Upper lobe of right lung (tissue), 1 donor: ENCODE measurements at places on chromosomes 1 and 21. TPM values are rescaled to one million over a fixed set of nuclear protein-coding genes. Genes with fewer than 3 reads are reported as not detected.

DNA sequence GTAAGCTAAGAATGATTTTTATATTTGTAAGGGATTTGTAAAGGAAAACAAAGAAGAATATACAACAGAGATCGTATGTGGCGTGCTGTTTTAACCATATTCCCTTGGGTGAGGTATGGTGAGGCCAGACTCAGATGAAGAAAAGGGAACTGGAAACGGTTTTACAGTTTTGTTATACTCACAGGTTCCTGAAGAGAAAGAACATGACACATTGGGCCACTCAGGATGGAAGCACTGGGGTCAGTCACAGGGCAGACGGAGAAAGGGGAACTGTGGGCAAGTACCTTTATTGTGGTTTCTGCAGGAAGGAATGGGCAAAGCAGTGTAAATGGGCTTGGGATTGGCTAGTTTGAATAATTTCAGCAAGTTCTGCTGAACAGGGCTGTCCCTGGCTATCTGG lies 177.4 kb downstream of the LBR start:
- H3K27me3 ChIP-seq = no peaks in the 10 kb centered on the region
- no peak overlapping the region for H3K4me3 ChIP-seq
- no peaks in the 10 kb centered on the region for H3K36me3 ChIP-seq
- no peak overlapping the region for H3K27ac ChIP-seq
- no peak for DNase-seq

DNA sequence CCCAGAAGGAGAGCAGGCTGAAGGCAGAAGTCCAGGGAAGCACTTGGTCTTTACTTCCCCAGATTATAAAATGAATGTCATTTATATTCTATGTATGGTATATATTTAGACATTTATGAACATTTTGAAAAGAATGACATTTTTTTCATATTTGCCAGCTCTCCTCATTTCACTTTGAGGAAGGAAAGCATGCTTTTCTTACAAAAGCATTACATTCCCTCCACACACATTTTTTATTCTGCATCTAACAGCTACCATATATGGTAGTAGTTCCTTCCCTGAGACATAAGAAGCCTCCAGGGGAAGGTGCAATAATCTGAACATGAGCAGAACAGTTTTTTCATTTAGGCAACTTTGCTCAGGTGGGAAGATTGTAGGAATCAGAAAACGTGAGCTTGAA lies 94.0 kb downstream of the LRRC7 start:
- DNase-seq = no peak
- H3K4me3 ChIP-seq = no peak overlapping the region
- no peaks in the 10 kb centered on the region for H3K27me3 ChIP-seq
- no peak overlapping the region for H3K27ac ChIP-seq
- H3K4me1 ChIP-seq = no peaks in the 10 kb centered on the region

GRCh38 chr1:165389609-165390008 lies 33.1 kb upstream of the LMX1A start:
- no peak for DNase-seq
- H3K4me3 ChIP-seq = no peak overlapping the region
- H3K36me3 ChIP-seq = no peaks in the 10 kb centered on the region
- H3K27me3 ChIP-seq = peaks cover 12% of the 10 kb centered on the region
- no peak overlapping the region for H3K27ac ChIP-seq
- H3K4me1 ChIP-seq = peaks cover 7% of the 10 kb centered on the region

DNA sequence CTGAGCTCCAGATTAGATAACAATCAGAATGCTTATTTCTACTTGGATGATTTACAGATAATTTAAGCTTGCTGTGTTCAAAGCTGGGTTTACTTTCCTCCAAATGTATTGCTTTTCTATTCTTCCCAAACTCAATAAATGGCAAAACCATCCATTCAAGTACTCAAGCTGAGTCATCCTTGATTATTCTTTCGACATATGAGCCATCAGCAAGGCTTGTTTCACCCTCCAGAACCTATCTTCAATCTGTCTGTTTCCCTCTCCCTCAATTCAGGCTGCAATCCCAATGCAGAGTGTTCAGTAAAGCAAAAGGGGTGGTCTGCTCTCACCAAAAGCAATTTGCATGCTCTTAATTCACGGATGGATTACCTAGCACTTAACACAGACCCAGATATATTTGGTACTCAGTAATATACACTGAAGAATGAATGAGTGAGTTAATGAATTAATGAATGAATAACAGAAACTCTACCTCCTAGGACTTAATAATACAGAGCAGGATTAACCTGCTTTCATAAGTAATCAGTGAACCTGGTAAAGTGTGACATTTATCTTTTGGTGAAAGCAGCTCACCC lies 41.9 kb downstream of the DDR2 start:
- H3K27ac ChIP-seq = no peak overlapping the region
- H3K4me3 ChIP-seq = no peak overlapping the region
- DNase-seq = no peak
- no peaks in the 10 kb centered on the region for H3K36me3 ChIP-seq

GRCh38 chr1:7846656-7847055 lies 6.2 kb downstream of the UTS2 start:
- H3K4me1 ChIP-seq = no peaks in the 10 kb centered on the region
- H3K4me3 ChIP-seq = no peak overlapping the region
- no peak overlapping the region for H3K27ac ChIP-seq
- no peak for DNase-seq
- no peaks in the 10 kb centered on the region for H3K27me3 ChIP-seq

- no peak overlapping the region for H3K4me3 ChIP-seq
- H3K36me3 ChIP-seq = peaks cover 47% of the 10 kb centered on the region
- no peak overlapping the region for H3K27ac ChIP-seq
- DNase-seq = no peak
- no peaks in the 10 kb centered on the region for H3K4me1 ChIP-seq
These were observed 62.8 kb upstream of the SCCPDH start for GRCh38 chr1:246661451-246661850.

DNA sequence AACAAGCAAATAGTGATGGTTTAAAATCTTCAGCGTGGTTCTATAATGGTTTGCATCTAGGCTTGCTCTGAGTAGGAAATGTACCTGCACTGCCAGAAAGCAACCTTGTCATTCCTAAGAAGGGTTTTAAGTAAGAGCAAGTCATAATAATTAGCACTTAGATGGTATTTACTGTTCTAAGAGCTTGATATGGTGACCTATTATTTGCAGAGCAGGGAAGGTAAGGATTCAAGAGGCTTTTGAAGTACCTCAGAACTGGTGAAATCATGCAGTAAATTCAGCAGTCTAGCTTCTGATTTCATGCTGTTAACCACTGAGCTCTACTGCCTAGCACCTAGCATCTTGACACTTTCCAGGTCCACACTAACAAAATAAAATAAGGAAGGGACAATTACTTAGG lies 23.7 kb downstream of the ATP1A1 start:
- H3K4me1 ChIP-seq = peaks cover 10% of the 10 kb centered on the region
- no peak for DNase-seq
- no peak overlapping the region for H3K4me3 ChIP-seq
- H3K36me3 ChIP-seq = peaks cover 100% of the 10 kb centered on the region

GRCh38 chr1:198472119-198472518 lies 68.4 kb downstream of the ATP6V1G3 start:
- no peaks in the 10 kb centered on the region for H3K27me3 ChIP-seq
- no peaks in the 10 kb centered on the region for H3K4me1 ChIP-seq
- H3K27ac ChIP-seq = no peak overlapping the region
- no peaks in the 10 kb centered on the region for H3K36me3 ChIP-seq
- no peak overlapping the region for H3K4me3 ChIP-seq

- no peak for DNase-seq
- H3K36me3 ChIP-seq = no peaks in the 10 kb centered on the region
- H3K4me3 ChIP-seq = no peak overlapping the region
These were observed 73.5 kb upstream of the LRRC7 start for GRCh38 chr1:69494221-69494620.

- no peaks in the 10 kb centered on the region for H3K27me3 ChIP-seq
- no peak for DNase-seq
- no peaks in the 10 kb centered on the region for H3K36me3 ChIP-seq
- H3K27ac ChIP-seq = no peak overlapping the region
- no peak overlapping the region for H3K4me3 ChIP-seq
These were observed 153.5 kb upstream of the GALNT2 start for GRCh38 chr1:229913489-229913888.

DNA sequence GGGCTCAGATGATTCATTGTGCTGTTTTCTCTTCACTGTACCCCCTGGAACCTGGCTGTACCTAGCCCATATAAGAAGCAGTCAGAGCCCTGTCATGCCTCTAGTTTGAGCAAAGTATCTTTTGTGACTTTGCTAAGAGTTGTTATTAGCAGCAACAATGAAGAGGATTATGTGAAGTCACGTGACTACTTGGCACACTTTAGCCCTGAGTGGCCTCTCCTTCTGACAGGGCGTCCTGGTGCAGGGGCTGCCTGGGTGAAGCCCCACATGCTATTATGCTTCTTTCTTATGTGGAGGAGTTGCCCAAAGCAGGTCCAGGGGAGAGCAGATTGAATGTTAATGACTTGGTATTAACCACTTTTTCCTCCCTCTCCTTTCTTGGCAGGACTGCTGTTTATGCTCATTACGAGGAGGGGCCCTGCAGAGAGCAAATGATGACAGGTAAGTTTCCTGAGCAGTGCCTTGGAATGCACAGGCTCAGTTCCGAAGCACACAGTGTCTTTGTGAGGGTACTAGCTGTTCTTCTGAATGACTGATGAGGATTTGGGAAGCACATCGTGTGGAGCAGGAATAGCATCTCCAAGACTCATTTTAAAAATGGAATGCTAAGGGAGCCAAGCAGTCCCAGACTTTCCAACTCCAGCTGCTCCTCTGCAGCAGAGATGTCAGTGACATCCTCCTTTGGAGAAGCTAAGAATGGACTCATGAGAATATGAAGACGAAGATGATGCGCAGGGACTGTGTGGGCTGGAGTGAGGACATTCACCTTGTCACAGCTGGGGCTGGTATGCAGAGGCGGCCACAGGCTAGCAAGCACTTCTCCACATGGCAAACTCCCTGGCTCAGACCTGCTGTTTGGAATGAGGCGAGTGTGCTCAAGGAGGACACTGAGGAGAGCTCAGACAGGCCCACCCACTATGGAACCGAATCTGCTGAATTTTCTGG lies 15.2 kb upstream of the ST3GAL3 start:
- no peak overlapping the region for H3K27ac ChIP-seq
- DNase-seq = no peak
- peaks cover 100% of the 10 kb centered on the region for H3K36me3 ChIP-seq
- H3K4me3 ChIP-seq = no peak overlapping the region

The LINGO4 gene
- 0.29 TPM for total RNA-seq

The TBX19 gene
- 3.5 TPM for total RNA-seq

The GAS5 gene
- 310 TPM for total RNA-seq

The MMEL1 gene
- 3.2 TPM for total RNA-seq

The TDRD5 gene
- 0.17 TPM for total RNA-seq

The FOXD3 gene
- not detected for total RNA-seq
